Panc1 (cell line): ENCODE measurements at places on chromosomes 16 and 17.

DNA sequence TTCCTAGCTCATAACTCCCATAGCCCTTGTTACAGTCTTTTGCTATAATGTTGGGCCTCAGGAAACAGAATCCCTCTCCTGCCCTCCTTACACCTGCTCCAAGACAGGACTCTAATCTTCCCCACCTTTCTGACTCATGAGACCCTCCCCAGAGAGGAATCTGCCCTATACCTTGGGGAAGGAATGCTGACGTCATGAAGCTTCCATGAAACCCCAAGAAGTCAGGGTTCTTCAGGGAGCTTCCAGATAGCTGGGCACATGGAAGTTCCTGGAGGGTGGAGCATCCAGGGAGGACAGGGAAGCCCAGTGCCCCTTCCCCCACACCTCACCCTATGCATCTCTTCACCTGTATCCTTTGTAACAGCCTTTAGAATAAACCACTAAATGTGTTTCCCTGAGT lies 285.7 kb downstream of the SOX9 start:
- no peak for DNase-seq

- DNase-seq, result no peak
These were observed 1418.8 kb downstream of the CDH11 start for GRCh38 chr16:63702981-63703590.

DNA sequence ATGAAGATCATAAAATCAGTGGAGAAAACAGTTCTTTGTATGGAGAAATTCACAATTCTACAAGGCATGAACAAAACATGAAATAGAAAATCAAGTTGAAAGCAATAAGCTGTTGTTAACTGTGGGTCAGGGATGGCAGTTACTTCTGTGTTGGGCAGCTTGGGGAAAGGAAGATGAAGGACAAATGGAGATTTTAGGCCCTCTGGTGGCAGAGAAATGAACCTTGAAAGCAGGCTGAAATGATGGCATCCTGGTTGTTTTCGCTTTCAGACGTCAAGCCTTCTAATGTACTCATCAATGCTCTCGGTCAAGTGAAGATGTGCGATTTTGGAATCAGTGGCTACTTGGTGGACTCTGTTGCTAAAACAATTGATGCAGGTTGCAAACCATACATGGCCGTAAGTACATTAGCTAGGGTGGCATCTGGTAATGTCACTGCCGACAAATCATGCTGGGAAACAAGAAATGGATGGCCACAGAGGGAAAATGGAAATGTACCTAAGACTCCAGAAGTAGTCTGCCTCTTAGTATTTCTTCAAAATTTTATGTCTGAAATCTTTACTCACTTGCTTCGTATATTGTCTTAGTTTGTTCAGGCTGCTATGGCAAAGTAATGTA lies 108.9 kb downstream of the MAP2K6 start:
- DNase-seq, result peak; percentile 24

GRCh38 chr17:44387804-44388203 lies 1.6 kb downstream of the ITGA2B start:
- no peak for DNase-seq

DNA sequence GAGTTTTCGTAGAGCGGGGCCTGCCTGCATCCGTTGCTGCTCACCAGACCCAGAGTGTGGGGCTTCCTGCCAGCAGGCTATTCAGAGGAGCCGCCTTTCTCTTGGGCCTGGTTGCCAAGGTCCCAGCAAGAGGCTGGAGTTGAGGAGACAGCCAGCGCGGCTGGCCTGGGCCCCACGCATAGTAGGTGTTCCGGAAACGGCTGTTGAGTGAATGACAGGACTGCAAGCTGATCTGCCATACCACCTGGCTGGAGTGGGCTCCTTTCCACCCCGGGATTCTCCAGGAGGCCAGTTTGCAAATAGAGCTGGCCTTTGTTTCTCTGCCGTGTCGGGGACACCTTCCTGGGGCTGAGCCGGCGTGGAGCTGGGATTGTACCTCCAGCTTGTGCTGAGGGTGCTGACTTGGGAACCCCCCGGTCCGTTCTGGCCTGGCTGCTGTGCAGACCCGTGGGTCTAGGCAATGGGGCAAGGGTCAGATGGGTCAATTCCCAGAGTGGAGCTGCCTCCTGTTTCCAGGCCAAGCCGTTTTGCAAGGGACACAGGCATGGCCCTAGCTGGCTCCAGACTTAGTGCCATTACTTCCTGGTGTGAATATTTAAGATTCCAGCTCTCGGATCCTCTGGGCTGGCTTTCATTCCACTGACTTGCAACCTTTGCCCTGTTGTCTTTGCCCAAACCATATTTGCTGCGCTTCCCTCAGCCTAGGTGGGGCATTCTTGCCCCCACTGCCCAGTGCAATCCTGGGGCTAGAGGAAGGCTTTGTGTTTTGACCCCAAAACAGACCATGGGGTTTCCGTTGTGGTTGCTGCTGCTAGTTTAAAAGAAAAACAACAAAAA lies 68.8 kb downstream of the CMIP start:
- DNase-seq, result no peak

DNA sequence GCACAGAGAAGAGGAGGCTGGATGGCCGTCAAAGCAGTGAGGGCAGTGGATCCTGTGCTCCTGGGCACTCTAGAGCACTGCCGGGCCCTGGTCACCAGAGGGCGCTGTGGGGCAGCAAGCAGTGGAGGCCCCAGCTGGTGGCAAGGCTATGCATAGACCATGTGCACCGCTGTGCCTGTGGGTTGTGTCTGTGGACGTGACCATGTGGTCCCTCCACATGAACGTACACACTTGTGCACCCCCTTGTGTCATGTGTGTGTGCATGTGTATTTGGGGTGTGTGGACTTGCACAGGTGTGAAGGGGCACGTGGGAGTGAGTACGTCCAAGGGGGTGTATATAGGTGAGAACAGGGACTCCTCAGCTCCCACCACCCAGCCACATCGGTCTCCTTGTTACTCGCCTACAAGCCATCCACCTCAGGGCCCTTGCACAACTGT lies 4.4 kb upstream of the MAP2K3 start:
- DNase-seq, result peak; percentile 52

DNA sequence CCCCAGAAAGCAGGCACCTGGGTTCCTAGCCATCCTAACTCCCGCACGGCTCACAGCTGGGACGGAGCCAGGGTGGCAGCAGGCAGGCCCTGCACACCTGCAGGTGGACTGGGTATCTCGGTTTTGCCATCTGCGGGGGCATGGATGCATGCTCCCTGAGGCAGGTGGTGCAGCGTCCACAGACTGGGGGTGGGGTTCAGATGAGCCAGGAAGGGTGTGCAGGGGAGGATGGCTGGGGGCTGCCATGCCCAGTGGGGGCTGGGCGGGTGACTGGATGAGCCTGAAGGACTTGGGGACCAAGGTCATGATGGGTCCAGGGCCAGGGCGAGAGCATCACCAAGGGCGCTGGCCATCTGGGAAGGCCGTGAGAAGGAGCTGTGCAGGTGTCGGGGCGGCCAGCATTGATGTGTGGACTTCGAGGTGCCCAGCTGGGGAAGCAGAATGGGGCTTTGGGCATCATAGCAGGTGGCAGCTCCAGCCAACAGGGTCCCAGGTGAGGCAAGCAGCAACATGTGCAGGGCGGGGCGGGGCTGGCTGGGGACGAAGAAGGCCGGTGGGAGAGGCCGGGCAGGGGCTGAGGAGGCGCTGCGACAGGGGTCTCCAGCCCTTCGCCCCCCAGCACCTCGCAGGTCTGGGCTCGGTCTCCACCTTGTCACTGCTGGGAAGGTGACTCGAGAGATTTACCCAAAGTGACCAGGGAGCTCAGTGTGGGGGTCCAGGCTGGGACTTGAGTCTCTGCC lies 41.0 kb upstream of the ZNF469 start:
- DNase-seq, result no peak

DNA sequence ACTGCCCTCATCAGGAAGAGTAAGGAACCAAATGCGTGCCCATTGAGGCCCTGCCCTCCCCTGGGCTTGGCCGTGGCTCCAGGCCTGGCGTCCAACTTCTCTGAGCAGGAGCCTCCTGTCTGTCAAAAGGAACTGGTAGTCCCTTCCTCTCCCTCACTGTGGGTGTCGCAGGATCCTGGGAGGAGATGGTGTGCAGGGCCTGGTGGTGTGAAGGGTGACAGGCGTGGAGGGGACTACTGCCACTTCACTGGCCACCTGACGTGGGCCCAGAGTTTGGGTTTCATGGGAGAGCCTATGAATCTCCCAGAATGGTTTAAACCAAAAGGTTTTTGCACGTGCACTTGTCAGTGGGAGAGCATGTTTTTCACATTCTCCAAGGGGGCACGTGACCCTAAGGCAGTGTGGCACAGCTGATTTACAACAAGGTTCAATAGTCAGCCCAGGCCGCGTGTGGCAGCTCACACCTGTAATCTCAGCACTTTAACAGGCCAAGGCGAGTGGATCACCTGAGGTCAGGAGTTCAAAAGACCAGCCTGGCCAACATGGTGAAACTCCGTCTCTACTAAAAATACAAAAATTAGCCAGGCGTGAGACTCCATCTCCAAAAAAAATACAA lies 12.5 kb downstream of the ARL2BP start:
- DNase-seq, result no peak

DNA sequence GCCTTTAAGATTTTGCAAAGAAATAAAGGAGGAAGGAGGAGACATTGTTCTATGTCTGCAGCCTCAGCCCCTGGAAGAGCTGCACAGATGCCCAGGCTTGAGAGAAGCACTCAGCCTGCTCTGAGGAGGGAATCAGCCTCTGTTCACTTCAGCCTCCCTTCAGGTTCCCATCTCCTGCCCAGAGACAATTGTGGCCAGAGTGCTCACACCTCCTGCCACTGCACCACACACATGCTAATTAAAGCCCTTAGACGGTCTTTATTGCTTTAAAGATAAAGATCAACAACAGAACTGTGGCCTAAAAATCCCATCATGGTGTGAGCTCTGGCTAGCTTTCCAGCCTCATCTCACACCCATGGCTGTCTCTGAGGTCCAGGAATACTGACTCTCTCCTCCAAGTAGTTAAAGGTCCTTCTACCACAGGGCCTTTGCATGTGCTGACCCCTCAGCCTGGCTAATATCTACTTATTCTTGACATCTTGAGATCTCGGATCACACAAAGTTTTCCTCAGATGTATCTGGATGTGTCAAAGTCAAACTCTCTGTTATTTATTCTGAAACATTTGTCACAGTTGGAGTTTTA lies 33.8 kb downstream of the CHD9NB start:
- no peak for DNase-seq

GRCh38 chr16:63312346-63312745 lies 1276.1 kb upstream of the CDH8 start:
- DNase-seq, result no peak

GRCh38 chr17:38761612-38762011 lies 9.1 kb downstream of the PSMB3 start:
- DNase-seq, result no peak

GRCh38 chr17:17817552-17817947 lies 19.2 kb downstream of the SREBF1 start:
- no peak for DNase-seq
